ENCODE measurements at places on chromosomes 5 and 9.

GRCh38 chr5:43336159-43336558 lies 22.9 kb upstream of the HMGCS1 start:
- no peak for DNase-seq

GRCh38 chr5:672329-673160 lies 20.6 kb downstream of the TPPP start:
- peak; percentile 64 for DNase-seq

- DNase-seq: no peak
Observed at GRCh38 chr5:123155446-123155960, 66.5 kb downstream of the PRDM6 start.

DNA sequence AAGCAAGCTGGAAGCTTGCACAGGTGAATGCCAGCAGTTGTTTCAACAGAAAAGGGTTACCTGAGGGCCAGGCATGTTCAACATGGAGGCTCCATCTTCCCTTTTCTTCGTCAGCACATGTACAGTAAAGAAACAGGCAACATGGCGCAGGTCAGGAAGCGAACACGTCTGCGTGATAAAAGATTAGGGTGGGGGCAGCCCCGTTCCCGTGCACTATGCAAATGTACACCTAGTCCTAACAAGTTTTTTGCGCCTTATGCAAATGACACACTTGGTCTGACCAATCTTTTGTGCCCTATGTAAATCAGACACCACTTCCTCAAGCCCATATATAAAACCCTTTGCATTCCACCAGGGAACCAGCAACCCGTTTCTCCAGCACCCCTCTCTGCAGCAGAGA lies 452.1 kb upstream of the PTPRD start:
- DNase-seq: no peak

DNA sequence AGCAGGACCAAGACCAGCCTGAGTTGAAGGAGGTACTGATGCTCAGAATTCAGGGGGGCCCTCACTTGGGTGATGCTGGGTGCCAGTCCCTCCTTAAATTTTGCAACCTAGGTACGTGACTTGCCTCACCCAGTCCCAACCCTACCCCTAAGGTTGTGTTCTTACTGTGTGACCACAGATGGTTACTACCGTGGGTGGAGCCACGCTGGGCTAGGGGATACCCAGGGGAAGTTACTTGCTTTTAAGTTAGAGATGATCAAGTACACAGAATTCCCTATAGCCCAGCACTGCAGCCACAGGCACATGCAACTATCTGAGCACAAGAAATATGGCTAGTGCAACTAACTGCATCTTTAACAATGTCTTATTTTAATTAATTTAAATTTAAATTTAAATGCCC lies 32.9 kb downstream of the NXNL2 start:
- no peak for DNase-seq

- no peak for DNase-seq
Observed at GRCh38 chr9:91896097-91896496, 53.9 kb downstream of the ROR2 start.

GRCh38 chr5:10118150-10118549 lies 131.5 kb downstream of the ATPSCKMT start:
- DNase-seq: peak; percentile 11

- no peak for DNase-seq
Observed at GRCh38 chr9:133914442-133915342, 77.4 kb downstream of the VAV2 start.

GRCh38 chr9:90724880-90725279 lies 76.7 kb upstream of the SYK start:
- no peak for DNase-seq

DNA sequence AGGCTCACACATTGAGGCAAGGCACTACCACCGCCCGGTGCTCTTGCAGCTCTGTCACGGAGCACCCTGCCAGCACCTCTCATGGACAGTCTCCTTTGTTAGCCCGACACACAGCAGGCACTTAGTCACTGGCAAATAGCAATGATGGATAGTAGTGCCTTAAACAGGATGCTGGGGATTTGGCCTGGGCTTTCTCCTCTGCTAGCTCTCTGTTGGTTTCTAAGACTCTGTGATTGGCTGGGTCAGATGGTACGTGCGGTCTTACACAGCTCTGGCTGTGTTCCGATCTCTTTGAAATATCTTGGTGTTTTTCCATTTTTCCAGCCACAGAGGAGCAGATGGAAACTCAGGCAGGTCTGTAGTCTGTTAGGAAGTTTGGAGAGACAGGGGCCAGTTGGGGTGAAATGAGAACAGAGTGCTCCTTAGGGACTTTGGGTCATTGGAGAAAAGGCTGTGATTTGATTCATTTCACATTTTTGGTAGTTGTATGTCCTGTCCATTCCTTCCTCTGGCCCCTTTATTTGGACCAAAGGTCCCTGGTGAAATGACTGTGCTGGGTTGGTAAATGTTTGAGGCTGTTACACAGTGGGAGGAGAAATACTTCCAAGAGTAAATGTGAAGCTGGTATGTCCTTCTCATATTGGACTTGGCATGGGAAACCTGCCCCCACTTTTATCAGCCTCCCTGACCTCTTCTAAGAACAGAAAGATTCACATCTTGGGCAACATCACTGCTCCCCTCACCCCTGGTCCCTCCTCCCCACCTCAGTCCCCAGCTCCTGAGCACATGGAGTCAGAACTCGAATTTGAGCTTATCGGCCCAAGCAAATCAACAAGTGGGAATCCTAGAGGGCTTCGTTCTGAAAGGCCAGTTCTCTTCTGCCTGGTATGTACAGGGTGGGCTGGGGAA lies 3.4 kb downstream of the SMIM3 start:
- DNase-seq: peak; percentile 95

- DNase-seq: peak; percentile 59
Observed at GRCh38 chr5:43061352-43062075, 21.4 kb upstream of the ANXA2R start.

DNA sequence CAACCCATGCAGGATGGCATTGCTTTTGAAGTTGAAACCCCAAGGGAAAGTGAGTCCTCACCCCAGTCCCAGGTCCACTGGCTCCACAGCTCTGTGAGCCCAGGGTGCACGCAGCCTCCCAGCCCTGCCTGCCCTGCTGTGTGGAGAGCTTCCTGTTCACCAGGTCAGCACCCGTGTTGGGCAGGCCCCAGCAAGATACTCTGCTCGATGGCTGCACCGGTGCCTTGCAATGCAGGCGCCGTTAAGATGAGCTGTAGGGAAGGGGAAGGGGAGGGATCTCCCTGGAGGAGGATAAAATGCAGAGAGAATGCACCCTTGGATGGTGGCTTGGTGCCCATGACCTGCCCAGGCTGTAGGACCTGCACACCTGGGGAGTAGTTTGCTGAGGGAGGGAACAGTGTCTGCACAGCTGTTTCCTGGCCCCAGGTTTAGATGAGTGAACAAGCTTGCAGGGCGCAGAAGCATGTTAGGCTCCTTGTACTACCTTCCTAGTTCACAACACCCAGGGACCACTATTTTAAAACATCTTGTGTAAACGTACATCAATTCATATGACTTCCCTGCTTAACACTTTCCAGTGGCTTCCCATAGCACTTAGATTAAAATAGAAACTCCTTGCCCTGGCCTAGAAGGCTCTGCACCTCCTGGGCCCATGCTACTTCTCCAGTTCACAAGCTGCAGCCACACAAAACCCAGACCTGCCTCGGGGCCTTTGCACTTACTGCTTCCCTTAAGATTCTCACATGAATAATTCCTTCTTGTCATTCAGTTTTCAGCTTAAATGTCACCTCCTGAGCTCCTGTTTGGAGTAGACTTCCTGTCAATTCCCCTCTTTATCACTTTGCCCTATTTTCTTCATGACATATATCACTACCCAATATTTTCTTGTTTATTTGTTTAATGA lies 19.6 kb downstream of the FAT2 start:
- no peak for DNase-seq

DNA sequence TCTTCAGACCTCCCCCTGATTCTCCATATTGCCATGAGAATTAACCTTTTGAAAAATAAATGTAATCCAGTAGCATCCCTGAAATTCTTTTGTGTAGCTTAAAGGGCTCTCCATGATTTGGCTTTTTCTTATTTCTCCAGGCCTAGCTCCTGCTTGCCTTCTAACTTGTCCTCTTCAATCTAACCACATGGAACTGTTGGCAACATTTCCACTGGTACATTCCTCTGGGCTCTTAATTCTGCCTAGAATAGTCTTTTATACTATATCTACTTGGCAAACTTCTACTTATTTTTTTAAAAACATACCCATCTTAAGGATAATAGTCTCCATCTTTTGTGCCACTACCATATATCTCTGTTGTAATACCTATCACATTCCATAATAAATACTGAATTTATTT lies 54.1 kb downstream of the GNG10 start:
- no peak for DNase-seq

DNA sequence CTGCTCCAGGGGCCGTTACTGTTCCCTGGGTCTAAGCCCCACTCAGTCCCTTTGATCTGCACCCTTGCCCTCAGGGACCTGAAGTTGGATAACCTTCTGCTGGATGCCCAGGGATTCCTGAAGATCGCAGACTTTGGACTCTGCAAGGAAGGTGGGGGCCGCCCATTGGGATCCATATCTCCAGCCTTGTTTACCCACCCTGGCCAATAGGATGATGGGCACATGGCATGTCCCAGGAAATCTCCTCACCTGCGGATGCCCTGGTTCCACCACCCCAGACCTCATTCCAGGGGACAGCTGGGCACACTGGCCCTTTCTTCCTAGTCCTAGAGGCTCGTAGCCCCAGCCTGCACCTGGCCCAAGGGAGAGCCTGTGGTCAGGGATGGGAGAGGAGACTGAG lies 5.5 kb downstream of the ZDHHC12 start:
- no peak for DNase-seq

GRCh38 chr5:8993031-8993430 lies 552.8 kb downstream of the SEMA5A start:
- peak; percentile 24 for DNase-seq

GRCh38 chr5:84725946-84726570 lies 341.4 kb upstream of the EDIL3 start:
- DNase-seq: no peak

DNA sequence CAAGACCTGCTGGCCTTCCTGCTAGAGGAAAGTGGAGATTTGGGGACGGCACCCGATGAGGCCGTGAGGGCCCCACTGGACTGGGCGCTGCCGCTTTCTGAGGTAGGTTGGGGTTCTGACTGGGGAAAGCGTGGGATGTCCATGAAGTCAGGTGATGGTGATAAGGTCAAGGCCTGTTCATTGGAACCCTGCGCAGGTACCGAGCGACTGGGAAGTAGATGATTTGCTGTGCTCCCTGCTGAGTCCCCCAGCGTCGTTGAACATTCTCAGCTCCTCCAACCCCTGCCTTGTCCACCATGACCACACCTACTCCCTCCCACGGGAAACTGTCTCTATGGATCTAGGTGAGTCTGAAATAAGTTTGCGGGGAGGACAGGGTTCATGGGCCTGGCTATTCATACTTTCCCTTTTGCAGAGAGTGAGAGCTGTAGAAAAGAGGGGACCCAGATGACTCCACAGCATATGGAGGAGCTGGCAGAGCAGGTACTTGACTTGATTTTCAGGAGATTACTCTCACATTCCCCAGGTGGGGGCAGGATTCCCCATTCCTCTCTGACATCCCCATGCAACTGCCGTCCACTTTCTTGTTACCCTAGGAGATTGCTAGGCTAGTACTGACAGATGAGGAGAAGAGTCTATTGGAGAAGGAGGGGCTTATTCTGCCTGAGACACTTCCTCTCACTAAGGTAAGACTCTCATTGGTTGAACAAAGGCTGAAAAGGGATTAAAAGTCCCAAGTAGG lies 505 bp downstream of the CREB3 start:
- peak; percentile 78 for DNase-seq

- DNase-seq: no peak
Observed at GRCh38 chr5:33457126-33457525, 16.4 kb downstream of the TARS1 start.

DNA sequence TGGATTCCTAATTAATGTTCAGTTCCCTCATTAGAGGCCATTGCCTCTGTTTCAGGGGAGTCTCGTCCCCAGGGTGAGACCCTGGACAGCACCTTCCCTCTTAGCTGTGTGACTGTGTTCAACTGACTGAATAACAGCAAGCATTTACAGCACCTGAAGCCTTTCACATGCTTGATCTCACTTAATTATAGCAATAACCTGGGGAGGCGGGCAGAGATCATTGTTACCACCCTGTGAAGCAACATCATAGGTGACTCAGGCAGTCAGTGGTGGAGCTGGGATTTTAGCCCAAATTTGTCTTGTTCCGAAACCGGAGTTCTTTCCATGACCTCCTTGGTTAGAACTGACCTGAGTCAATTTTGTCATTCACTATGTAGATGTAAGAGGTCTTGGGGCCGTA lies 105.2 kb upstream of the RAD23B start:
- no peak for DNase-seq

- no peak for DNase-seq
Observed at GRCh38 chr5:76570153-76570552, 53.0 kb downstream of the F2RL2 start.

DNA sequence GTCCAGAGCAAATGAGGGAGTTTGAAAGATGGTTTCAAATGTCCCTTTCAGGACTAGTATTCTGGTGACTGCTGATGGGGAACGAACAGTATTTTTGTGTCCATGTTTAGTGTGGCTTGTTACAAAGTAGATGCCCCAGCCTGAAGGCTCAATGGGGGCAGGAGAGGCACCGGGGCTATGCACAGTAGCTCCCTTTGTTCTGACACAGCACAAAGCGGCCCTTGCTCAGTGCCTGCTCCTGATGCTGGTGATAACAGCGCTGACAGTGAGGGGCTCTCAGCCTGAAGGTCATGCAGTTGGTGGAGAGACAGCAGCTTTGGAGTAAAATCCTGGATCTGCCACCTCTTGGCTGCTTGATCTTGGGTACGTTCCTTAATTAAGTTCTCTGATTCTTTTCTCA lies 188.9 kb downstream of the SLIT3 start:
- DNase-seq: no peak

DNA sequence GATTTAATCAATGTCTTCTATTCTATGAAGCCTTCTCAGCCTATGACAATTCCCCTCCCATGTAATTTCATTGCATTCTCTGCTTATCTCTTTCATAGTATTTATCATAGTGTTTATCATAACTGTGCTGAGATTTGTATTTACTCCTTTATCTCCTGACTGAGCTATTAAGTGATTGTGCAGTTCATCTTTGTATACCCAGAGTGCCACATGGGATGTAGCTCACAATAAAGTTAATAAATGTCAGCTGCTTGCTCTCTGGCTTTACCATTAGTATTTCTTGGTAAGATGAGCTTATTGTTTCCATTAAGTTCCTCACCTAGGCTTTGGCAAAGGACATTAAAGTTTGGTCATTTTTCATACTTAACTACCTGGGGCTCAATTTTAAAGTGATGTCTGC lies 275.1 kb upstream of the MPDZ start:
- DNase-seq: no peak

GRCh38 chr9:137039611-137040366 lies 6.2 kb downstream of the NPDC1 start:
- no peak for DNase-seq
